Stimulated activated naive CD8-positive, alpha-beta T cell treated with anti-CD3 and anti-CD28 coated beads, Interleukin-15, amount 100 ng/mL, for 72 hours (primary cell): ENCODE measurements at places on chromosomes 13 and 19.

- DNase-seq: no peak
Measured at GRCh38 chr13:84654654-84655275, 772.5 kb upstream of the SLITRK1 start.

- DNase-seq: no peak
Measured at GRCh38 chr13:78620936-78621470, 17.7 kb upstream of the POU4F1 start.

GRCh38 chr19:6728346-6728745 is 7.9 kb upstream of the C3 start:
- DNase-seq: no peak

DNA sequence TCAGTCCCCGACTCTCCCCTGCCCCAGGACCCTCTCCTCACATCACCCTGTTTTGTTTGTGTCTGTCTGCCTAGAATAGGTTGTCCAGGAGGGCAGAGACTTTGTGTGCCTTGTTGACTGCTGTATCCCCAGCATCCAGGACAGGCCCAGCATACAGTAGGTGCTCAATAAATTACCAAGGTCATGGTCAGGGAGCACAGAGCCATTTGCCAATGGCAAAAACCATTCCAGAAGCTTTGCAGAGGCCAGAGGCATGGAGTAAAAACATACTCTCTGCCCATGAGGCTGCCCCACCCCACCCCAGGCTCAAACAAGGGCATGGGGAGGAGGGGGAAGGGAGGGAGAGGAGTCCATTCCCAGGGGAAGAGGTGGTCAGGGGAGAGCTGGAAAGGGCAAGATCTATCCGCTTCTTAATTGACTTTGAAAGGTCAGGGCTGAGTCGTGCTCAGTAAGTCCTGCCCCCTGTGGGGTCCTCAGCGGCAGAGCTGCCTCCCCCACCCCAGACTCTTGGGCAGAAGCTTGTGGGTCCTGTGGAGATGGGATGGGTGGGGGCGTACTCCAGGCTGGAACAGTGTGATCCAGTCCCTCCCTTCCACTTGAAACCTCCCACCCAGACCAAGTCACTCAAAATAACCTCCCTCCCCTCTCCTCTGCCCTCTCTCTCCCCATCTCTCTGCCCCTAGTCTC is 4.4 kb downstream of the GPR4 start:
- no peak for DNase-seq

DNA sequence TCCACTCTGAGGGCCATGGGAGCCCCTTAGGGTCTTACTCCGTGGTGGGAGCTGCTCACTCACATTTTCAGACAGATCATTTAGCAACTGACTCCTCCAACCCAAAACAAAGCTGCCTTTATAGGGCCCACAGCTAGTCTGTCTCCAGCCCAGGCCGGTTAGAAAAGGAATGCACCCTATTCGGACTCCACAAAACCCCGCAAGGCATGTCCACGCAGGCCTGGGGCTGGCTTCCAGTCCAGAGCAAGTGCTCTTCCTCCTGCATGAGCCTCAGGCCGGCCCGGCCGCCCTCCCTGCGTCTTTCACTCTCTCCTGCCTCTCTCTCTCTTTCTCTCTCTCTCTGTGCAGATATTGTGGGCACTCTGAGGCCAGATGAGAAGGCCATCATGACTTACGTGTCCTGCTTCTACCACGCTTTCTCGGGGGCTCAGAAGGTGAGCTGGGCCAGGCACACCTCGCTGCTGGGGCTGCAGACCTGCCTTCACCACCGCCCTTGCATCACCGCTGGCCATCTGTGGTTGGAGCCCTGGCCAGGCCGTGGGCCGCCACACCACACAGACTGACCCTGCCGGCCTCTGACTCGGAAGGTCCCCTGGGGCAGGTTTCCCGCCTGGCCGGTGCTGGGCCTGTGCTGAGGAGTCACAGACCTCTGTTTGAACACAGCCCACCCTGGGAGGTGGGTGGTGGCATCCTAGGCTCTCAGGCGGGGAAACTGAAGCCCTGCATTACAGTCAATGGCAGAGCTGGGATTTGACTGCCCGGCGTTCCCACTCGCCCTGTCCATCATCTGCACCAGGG is 33.1 kb downstream of the CAPN12 start:
- no peak for DNase-seq

GRCh38 chr19:45768655-45768983 is 433 bp downstream of the SIX5 start:
- peak; percentile 44 for DNase-seq

- DNase-seq: no peak
Measured at GRCh38 chr19:2080336-2080988, 15.7 kb downstream of the MOB3A start.

DNA sequence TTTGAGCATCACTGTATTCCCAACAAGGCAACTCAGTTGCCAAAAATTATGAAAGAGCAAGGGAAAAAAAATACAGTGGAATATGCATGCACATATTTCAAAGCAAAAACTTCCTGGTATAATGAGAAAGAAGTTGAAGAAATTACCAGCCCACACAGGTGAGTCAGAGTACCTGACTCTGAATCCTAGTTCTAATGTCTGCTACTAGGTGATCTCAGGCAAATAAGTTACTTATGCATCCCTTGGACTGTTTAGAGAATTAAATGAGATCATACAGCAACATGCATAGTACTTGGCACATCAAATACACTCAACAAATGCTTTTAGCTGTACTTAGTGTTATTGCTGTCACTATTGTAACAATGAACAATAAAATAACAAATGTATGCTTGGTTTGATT is 144.9 kb downstream of the MIPEP start:
- DNase-seq: no peak

GRCh38 chr13:81139987-81140386 is 799.1 kb upstream of the SPRY2 start:
- DNase-seq: no peak

- DNase-seq: no peak
Measured at GRCh38 chr19:33904681-33905080, 108.0 kb downstream of the KCTD15 start.

DNA sequence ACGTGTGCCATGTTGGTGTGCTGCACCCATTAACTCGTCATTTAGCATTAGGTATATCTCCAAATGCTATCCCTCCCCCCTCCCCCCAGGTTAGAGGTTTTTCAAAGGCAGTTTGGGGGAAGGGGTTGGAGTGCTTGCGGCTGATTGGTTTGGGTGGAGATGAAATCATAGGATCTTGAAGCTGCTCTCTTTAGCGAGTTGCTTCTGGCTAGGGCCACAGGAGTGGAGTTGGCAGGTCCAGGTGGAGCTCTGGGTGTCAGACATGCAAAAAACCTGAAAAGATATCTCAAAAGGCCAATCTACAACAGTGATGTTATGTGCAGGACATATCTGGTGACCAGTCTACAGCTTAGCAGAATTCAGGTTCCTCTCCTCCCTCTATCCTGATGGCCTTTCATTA is 32.6 kb upstream of the CXCL17 start:
- no peak for DNase-seq

DNA sequence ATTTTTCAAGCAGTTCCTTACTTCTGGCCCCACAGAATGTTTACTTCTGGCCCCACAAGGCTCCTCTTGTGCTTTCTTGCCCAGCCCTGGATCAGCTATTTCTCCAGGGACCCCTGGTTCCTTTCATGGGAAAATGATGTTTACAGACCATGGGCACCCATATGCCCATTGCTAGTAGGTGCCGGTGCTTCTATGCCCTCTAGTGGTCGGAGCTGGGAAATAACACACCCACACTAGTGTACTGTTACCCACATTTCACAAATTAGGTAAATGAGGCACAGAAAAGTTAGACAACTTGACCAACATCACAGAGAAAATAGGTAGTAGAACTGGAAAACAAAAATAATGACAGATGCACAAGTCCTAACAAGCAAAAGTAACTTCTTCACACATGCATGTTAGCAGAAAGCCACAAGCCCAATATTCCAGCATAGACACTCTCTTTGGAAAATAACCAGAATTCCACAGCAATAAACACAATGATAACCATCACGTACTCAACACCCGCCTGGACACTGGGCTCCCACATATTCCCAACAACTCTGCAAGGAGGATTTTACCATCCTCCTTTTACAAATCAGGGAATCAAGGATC is 1.3 kb upstream of the CEACAM6 start:
- DNase-seq: peak; percentile 71

- no peak for DNase-seq
Measured at GRCh38 chr19:3682741-3683404, 17.4 kb downstream of the PIP5K1C start.

DNA sequence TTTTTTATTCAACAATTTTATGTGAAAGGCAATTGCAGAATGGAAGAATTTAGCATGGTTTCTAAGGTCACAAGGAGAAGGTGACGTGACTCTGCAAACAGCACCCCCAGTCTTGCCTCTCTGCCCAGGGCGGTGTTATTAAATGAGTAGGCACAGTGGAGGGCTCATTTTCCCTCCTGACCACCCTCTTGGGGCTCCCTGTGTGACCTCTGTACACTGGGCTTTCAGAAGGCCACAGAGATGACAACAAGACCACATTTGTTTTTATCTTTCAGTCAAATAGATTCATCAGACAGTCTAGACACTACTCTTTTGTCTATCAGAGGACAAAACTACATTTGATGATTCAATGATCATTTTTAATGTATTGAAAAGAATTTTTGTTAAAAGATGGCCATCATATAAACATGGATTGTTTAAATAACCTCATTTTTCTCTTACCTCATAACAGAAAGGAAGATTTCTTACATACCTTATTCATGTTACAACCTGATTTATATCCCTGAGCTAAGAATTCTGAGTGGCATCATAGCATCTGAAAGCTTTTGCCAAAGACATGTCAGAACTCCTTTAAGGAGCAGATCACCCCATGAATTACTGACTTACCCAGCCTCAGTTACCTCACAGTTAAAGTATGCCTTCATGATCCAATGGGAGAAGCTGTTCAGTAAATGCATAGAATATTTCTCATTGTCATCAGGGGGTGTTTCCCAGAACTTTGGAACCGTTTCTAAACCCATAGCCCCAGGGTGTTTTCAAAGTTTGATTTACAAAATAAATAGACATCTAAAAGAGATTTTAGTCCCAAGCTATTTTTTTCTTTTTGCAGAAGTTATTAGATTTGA is 184.0 kb upstream of the RFC3 start:
- no peak for DNase-seq
